T-cell (primary cell): ENCODE measurements at places on chromosomes 1 and 21. TPM values are rescaled to one million over a fixed set of nuclear protein-coding genes. Genes with fewer than 3 reads are reported as not detected.

The FABP3 gene
- not detected for total RNA-seq

The SLC2A5 gene
- 0.90 TPM for total RNA-seq

The WDR64 gene
- total RNA-seq = 0.26 TPM

The CACNA1S gene
- total RNA-seq = not detected

The AADACL4 gene
- total RNA-seq = not detected

The TLR5 gene
- 2.5 TPM for total RNA-seq

The GJA4 gene
- total RNA-seq = not detected

The SIPA1L2 gene
- 0.70 TPM for total RNA-seq

The TCHHL1 gene
- total RNA-seq = not detected

The RHBG gene
- 0.35 TPM for total RNA-seq

The TMEM51 gene
- not detected for total RNA-seq

The FAAH gene
- 5.9 TPM for total RNA-seq

The KIAA0040 gene
- 35.3 TPM for total RNA-seq

The FCRLB gene
- total RNA-seq = 0.82 TPM

The NTNG1 gene
- total RNA-seq = not detected

The SPRR2G gene
- not detected for total RNA-seq

DNA sequence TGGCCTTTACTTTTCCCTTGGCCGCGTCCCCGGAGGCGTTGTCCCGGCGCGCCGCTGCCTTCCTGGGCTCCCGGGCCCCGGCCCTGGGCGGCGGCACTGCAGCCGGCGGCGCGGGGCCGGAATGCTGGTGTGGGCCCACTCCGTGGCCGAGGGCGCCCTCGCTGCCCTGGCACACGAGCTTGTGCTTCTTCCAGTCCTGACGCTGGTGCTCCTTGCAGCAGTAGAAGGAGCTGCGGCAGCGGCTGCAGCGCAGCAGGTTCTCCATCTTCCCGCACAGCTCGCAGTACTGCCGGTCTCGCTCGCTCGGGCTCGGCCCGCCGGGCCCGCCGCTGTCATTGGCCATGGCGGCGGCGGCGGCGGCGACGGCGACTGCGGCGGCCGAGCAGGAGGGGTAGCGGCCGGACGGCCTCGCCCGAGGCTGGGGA is 529 bp downstream of the EGLN1 start:
- H3K36me3 ChIP-seq = no peaks in the 10 kb centered on the region
- H3K27ac ChIP-seq = no peak overlapping the region
- H3K4me3 ChIP-seq = peak overlapping the region; percentile 80

- no peak overlapping the region for H3K4me3 ChIP-seq
Observed at GRCh38 chr1:54870869-54871268, 16.1 kb downstream of the DHCR24 start.

- no peaks in the 10 kb centered on the region for H3K4me1 ChIP-seq
- no peaks in the 10 kb centered on the region for H3K27me3 ChIP-seq
- H3K36me3 ChIP-seq = no peaks in the 10 kb centered on the region
- no peak for DNase-seq
Observed at GRCh38 chr1:223704921-223705878, 7.1 kb upstream of the CAPN2 start.

DNA sequence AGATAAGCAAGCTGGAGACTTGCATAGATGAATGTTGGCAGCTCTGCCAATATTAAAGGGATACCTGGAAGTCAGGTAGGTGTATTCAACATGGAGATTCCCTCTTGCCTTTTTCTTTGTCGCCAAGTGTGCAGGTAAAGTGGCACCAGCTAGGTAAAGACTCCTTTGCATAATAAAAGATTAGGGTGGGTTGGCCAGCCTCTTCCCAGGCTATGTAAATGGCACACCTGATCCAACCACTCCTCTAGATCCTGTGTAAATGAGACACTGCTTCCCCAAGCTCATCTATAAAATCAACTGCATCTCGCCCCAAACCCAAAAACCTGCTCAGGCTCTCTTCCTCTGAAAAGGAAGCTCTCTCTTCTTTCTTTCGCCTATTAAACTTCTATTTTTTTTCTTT is 100.8 kb upstream of the DSCAM start:
- no peak for DNase-seq
- no peaks in the 10 kb centered on the region for H3K36me3 ChIP-seq
- H3K4me1 ChIP-seq = no peaks in the 10 kb centered on the region
- no peak overlapping the region for H3K4me3 ChIP-seq
- no peaks in the 10 kb centered on the region for H3K27me3 ChIP-seq

DNA sequence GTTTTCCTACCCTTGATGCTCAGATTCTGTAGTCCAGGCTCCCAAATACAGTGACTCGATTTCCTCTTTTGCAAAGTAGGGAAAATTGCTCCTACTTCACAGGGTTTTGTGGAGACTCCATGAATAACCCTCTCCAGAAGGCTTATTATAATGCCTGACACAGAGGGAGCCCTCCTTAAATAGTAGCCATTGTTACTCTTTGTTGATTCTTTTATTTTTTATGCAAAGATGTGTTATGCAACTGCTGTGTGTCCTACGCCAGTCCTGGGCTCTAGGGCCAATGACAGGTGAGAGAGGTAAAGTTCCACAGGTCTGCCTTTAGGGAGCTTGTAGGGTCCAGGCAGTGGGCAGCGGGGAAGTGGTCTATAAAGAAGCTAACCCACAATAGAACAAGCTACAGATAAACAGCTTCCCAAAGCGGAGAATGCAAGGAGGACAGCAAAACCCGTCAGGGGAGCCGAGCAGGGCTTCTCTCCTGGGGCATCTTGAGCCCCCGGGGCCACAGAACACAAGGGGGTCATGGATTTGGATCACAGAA is 1.5 kb downstream of the AADACL3 start:
- no peak for DNase-seq
- no peaks in the 10 kb centered on the region for H3K27me3 ChIP-seq
- H3K4me3 ChIP-seq = no peak overlapping the region
- no peaks in the 10 kb centered on the region for H3K36me3 ChIP-seq

DNA sequence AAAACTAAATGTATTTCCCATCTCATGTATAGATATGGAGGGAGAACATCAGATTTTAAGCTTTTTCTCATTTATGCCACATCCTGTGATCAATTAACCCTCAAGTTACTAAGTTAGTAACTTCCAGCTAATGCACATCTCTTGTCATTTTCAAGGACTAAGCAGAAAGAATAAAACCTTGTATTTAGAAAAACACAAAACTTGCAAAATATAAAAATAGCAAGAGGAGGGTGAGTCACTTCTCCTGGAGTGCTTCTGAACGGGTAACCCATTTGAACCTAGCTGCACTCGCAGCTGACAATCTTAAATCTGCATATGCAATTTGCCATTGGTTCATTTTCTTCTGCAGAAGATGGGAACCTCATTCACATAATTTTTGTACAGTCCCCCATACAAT is 500.5 kb downstream of the SETD4 start:
- no peak overlapping the region for H3K4me3 ChIP-seq
- no peak for DNase-seq
- no peak overlapping the region for H3K27ac ChIP-seq
- H3K27me3 ChIP-seq = no peaks in the 10 kb centered on the region
- H3K36me3 ChIP-seq = no peaks in the 10 kb centered on the region
- H3K4me1 ChIP-seq = no peaks in the 10 kb centered on the region

- H3K27ac ChIP-seq = no peak overlapping the region
- no peak overlapping the region for H3K4me3 ChIP-seq
- H3K36me3 ChIP-seq = peaks cover 3% of the 10 kb centered on the region
- peaks cover 57% of the 10 kb centered on the region for H3K4me1 ChIP-seq
- H3K27me3 ChIP-seq = no peaks in the 10 kb centered on the region
Observed at GRCh38 chr1:15583016-15583706, 1.7 kb downstream of the AGMAT start.

GRCh38 chr1:93347334-93347899 is 1.7 kb downstream of the DR1 start:
- H3K27ac ChIP-seq = no peak overlapping the region
- H3K27me3 ChIP-seq = no peaks in the 10 kb centered on the region
- no peak for DNase-seq
- H3K4me1 ChIP-seq = peaks cover 14% of the 10 kb centered on the region
- no peaks in the 10 kb centered on the region for H3K36me3 ChIP-seq
- peak overlapping the region; percentile 82 for H3K4me3 ChIP-seq

- H3K36me3 ChIP-seq = no peaks in the 10 kb centered on the region
- no peaks in the 10 kb centered on the region for H3K27me3 ChIP-seq
- H3K4me1 ChIP-seq = peaks cover 34% of the 10 kb centered on the region
- peak overlapping the region; percentile 50 for H3K4me3 ChIP-seq
- H3K27ac ChIP-seq = peak overlapping the region; percentile 66
Observed at GRCh38 chr1:78650114-78650660, 556 bp downstream of the IFI44 start.
